CMK (cell line): ENCODE measurements at places on chromosomes 6 and 20.

DNA sequence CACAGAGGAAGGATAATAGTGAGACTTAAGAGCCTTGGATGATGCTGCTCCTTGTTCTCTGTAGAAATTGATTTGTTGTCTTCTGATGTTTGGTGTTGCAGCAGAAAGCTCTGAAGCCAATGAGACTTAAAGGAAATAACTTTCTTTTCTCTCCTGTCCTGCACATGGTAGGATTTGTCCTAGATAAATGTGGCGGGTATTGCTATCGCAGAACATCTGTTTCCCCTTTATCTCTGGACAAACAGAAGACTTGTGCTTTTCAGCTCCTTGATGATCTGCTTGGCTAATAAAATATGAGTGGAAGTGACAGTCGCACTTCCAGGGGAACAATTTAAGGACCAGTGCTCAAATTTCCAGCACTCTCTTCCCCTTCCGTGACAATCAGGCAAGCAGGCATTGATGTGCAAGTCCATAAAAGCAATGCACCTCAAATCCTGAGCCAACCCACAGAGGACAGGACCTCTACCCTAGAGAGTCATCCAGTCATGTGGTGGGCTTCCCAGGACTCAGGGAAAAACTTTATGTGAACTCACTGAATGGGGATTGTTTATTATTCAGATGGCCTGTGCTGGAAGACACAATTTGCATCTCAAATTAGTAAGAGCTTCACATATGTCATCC lies 9.9 kb upstream of the NCR2 start:
- peak; percentile 78 for DNase-seq

DNA sequence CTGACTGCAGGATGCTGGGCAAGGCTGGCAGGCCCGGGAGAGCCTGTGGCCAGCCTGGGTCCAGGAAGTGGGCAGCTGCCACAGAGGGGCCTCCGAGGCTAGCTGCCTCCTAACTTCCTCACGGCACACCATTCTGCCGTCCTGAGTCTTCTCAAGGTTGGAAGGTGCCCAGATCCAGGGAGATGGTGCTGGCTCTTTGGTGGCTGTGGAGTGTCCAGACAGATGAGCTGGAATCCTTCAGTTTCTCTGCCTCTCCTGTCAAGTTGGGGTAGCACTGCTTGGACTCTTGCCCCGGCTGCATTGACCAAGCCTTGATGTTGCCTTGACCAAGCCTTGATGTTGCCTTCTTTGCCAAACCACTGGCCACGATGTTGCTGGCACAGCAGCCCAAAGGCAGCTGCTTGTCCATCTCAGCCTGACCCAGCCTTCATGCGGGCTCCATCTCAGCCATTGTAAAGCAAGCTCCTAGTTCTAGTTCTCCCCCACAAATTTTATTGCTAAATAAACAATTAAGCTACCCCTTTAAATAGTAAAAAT lies 75.1 kb upstream of the AFDN start:
- no peak for DNase-seq

GRCh38 chr20:7257099-7257498 lies 489.6 kb downstream of the BMP2 start:
- DNase-seq: no peak

DNA sequence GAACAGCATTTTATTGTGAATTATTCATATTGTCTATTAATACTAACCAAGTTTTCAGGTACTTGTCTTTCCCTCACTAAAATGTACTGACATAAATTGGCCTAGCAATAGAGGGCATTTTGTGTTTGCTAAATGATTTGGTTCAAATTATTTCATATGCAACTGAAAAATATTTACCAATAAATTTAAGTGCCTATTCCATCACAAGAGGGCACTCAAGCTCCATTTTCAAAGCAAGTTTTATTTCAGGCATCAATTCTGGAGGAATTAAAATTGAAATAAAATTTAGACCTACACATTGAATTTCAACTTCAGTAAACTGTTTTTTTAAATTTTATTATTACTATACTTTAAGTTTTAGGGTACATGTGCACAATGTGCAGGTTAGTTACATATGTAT lies 114.3 kb upstream of the SYNCRIP start:
- DNase-seq: no peak

DNA sequence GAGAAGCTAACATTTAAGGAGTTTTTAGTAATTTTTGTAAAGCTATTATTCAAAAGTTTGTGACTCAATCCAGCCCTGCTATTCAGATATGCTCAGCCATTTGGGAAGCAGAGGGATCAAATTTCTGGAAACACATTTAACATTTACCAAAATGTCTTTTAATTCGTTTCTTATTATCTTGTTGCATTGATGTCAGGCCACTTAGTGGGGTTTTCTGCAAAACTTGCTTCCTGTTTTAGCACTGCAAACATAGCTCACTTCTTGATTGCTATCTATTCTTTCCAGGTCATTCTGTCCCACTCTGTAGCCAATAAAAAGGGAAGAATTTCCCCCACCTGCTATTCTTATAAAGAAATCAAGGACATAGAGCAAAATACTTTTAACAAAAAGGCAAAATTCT lies 176.9 kb upstream of the SUPT3H start:
- DNase-seq: no peak

- no peak for DNase-seq
Observed at GRCh38 chr20:63980317-63980805, 571 bp upstream of the PRPF6 start.

DNA sequence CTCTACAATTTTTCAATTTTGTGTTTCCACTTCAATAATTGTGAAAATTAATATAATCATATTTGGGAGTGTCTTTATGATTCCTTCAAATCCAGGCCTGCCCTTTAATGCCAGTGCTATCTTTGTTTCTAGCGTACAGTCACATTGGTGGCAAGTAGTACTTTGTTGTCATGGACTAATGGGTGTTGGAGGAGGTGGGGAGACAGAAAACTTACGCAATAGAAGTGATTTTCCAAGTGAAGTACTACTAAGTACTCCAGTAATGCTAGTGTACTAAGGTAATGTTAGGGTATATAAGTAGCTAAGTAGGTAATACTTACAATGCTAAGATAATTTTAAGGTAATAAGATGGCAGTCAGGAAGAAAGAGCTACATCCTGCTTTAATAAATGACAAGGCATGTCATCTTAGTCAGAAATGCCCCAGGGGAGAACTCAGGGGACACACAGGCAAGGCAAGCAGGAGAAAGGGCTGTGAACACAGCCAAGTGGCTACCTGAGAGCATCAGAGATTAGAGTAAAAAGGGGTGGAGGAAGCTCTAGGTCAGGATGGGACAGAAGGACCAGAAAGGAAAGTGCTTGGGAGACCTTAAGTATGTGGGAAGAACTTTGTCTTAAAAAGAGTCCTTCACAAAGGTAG lies 217.2 kb upstream of the PRDM1 start:
- no peak for DNase-seq

GRCh38 chr6:18330548-18331081 lies 56.5 kb upstream of the RNF144B start:
- DNase-seq: no peak

DNA sequence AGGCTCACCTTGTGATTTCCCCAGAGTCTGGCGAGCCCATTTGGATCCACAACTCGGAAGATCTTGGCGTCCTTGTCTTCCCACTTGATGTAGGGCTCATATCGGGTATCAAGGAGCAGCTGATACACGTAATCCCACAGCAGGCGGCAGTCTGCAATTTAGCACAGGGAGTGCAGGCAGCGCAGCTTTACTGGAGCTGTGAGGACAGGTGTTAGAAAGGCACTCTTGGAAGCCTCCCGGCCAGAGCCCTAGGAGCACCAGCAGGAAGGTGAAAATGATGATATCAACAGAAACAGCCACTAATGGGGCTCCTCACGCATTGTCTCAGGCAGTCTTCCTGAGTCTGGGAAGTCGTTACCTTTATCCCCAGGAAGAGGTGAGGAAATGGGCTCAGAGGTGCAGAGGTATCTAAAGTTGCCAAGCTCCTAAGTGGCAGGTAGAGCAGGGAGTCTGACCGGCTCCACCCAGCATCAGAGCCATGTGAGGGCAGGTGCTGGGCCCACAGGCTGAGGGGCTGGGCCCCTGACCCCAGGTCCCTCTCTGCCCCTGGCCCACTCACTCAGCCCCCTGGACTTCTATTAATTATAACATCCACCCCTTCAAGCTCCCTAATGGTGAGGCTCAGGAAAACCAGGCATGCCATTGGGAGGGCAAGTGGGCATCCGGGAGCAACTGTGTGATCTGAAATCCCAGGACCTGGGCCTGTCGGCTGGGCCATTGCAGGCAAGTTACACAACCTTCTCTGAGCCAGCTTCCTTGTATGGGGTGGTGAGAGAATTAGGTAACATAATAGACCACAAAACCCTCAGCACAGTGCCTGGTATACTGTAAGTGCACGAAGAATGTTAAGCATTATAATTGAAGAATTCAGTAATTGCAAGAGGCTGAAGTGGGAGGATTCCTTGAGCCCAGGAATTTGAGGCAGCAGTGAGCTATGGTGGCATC lies 18.3 kb downstream of the ETV7 start:
- DNase-seq: no peak

GRCh38 chr6:27693766-27694546 lies 218.2 kb downstream of the OR2B2 start:
- DNase-seq: no peak

- DNase-seq: no peak
Observed at GRCh38 chr6:109521080-109521479, 38.1 kb upstream of the ZBTB24 start.

GRCh38 chr6:130366107-130367005 lies 539 bp downstream of the TMEM200A start:
- no peak for DNase-seq
